ENCODE measurements at places on chromosomes 2 and 18.

- DNase-seq: no peak
Observed at GRCh38 chr2:20478961-20479360, 32.1 kb downstream of the RHOB start.

DNA sequence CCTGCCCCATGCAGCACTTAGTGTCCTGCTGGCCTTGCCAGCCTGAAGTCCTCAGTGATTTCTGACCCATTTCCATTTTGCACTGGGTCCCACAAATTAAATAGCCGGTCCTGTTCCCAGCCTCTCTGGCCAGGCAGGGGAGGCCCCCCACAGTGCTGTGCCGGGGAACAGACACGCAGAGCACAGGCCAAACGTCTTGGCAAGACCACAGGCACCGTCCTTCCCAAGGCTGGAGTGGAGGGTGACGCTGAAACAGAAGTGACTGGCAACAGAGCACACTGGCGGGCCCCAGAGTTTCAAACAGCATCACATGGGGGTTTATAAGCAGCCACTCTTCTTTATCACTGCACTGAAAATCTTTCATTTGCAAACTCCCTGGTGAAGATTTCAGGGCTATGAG, 52.2 kb downstream of the EDAR start:
- DNase-seq: no peak

- DNase-seq: no peak
Observed at GRCh38 chr2:88603146-88603545, 24.1 kb downstream of the EIF2AK3 start.

GRCh38 chr2:164920430-164920829, 34.9 kb downstream of the SLC38A11 start:
- DNase-seq: no peak

- no peak for DNase-seq
Observed at GRCh38 chr2:38243186-38243880, 133.7 kb downstream of the ATL2 start.

Data from naive B cell (primary cell).